ENCODE measurements at places on chromosomes 3 and 15. TPM values are rescaled to one million over a fixed set of nuclear protein-coding genes. Genes with fewer than 3 reads are reported as not detected.

NRG4 gene
- total RNA-seq = not detected

- no peak for DNase-seq
Measured at GRCh38 chr3:42936157-42936981, 30.4 kb downstream of the ZNF662 start.

- no peak for DNase-seq
Measured at GRCh38 chr3:156358232-156358631, 196.7 kb downstream of the SSR3 start.

DNA sequence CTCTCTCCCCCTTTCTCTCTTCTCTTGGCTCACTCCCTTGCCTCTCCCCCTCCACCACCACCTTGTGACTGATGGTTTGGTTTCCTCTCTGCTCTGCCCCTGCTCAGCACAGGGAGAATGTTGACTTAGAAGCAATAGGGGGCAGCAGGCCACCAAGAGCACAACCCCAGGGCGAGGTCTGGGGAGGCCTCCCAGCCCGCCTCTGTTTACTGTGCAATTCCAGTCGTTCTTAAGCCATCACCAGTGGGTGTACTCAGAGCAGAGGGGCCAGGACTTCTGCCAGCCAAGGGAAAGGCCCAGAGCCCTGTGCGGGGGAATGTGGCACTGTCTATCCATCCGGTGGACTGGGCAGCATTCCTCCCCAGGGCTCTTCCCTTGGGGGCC, 5.7 kb upstream of the APEH start:
- no peak for DNase-seq

DNA sequence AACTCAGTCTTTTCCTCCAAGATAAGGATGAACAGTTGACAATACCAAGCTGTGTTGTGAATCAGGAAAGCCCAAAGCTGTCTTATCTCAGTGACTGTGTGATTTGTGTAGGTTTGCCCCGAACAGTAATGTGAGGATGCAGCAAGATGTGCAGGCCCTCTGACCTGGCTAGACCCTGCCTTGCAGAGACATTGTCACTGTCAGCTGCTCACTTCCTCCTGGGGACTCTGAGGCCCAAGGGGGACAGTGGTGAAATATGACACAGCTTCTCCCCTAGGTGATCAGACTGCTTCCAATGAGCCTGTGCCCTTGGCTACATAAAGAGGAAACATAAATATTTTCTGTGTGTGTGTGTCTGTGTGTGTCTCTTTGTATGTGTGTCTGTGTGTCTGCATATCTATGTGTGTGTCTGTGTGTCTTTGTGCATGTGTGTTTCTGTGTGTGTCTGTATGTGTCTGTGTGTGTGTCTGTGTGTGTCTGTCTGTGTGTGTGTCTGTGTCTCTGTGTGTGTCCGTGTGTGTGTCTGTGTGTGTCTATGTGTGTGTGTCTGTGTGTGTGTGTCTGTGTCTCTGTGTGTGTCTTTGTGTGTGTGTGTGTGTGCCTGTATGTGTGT, 21.7 kb downstream of the LRRK1 start:
- no peak for DNase-seq

DNA sequence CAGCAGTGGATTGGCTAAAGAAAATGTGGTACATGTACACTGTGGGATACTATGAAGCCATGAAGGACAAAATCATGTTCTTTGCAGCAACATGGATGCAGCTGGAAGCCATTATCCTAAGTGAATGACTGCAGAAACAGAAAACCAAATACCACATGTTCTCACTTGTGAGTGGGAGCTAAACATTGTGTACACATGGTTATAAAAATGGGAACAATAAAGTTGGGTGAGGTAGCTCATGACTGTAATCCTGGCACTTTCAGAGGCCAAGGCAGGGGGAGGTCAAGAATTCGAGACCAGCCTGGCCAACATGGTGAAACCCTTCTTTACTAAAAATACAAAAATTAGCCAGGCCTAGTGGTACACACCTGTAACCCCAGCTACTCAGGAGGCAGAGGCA, 3.6 kb upstream of the OR4F6 start:
- no peak for DNase-seq

LAMB2 gene
- total RNA-seq = 310 TPM

IGF1R gene
- 29.2 TPM for total RNA-seq

DNA sequence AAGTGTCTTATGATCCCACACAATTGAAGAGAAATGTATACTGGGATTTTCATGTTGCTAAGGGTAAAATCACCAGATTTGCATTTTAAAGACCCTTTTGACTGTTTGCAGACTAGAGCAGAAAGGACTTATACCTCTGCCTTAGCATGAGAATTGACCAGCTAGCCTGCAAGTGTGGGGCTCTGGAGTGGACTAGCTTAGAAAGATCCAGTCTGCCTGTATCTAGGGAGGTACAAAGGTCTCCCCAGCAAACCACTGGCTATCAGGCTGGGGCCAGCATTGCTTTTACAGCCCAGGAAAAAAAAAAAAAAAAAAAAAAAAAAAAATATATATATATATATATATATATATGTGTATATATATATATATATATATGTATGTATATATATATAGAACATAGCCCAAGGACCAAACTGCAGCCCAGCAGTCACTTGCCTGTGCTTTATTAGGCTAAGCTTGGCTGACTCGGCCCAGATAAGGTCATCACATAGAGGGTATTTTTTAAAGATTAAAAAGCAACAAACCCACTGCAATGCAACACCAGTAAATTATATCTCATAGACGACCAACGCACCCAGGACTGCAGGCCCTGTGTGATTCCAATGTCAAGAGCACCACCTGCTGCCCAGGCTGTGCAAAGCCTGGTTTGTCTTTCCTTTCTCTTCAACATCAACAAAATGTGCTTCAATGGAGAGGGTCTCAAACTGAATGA, 63.7 kb downstream of the DCLK3 start:
- DNase-seq = no peak

GRCh38 chr15:85788771-85789495, 5.8 kb downstream of the KLHL25 start:
- no peak for DNase-seq

DNA sequence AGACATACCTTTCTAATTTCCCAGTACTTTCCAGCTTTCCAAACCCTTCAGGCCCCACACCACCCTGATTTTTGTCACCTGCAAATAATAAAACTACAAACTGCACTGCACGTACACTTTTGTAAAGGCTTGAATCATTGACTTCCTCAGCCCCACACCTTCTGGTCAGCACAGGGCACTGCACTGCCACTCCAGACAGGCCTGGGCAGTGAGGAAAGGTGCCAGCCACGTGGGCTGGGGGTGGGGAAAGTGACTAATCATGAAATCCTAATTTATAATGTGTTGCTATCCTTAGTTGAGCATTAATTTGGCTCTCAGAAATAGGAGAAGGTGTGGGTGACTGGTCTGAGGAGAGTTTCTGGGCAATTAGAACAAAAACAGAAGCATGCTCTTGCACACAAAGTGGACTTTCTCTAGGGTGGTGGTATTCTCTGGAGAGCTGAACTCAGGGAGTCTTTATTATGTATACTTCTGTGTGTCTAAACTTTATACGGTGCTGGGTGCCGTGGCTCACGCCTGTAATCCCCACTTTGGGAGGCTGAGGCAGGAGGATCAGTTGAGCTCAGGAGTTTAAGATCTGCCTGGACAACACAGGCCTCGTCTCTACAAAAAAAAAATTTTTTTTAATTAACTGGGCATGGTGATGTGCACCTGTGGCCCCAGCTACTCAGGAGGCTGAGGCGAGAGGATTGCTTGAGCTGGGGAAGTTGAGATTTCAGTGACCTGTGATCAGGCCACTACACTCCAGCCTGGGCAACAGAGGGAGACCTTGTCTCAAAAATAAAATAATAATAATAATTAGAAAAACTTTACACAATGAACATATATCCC, 58.2 kb upstream of the FLNB start:
- peak; percentile 75 for DNase-seq

COL8A1 gene
- 18.5 TPM for total RNA-seq

DNA sequence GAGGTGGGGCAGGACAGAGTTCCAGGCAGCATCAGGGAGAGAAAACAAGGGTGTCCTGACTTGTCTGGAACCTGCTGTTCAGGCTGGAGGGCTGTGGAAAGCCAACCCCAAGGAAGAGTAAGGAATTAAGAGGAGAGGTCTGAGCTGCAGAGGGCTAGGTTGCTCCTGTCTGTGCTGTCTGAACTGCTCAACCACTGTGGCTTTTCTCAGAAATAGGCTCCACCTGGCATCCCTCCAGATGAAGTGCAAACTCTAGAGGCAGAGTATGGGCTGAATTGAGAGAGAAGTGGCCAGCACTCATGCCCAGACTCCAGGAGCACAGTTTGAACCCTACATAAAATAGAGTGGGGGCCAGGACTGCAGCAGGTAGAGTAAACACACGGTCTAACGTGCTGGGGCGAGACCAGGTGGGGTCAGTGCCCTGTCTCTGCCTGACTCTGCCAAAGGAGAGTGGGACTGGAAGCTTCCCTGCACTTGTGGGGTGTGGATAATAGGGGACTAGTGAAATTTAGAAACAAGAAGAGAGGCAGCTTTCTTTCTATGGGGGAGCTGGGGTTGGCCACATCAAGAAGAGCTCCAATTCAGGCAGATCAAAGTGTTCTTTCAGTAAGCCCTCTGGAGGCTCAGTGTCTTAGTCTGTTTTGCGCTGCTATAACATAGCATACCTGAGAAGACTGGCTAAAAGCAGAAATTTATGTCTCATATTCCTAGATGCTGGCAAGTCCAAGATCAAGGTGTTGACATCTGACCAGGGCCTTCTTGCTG, 28.0 kb upstream of the MNS1 start:
- no peak for DNase-seq

DNA sequence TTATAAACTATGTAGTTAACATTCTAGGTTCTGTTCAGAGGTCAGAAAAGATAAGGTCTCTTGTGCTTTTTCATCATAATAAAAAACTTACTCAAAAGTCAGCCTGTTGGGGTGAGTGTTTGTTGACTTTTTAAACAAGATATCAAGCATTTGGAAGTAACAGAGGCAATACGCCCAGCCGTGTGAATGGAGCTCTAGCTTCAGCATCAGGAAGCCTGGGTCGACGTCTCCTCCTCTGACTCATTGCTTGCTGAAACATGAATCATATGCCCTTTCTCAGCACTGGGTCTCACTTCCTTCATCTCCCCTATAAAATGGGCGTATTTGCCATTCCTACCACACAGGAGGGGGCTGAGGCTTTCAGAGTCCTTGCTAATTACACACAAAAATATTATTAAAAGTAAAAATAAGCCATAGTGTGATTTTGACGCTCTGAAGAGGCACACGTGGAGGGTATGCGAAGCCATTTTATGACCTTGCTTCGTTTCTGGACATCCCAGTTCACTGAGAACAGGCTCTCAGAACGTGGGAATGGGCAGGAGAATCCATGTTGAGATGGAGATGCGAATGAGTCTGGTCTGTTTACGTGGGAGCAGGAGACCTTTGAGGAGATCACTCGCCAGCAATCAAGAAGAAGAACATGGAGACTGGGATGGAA, 220.8 kb upstream of the TPRG1 start:
- DNase-seq = no peak

GRCh38 chr3:14344351-14344750, 58.1 kb upstream of the SLC6A6 start:
- no peak for DNase-seq

- no peak for DNase-seq
Measured at GRCh38 chr3:165549665-165550064, 287.6 kb downstream of the BCHE start.

GRCh38 chr15:65300924-65301441, 3.5 kb upstream of the RNU5B-1 start:
- DNase-seq = no peak

GRCh38 chr15:40330368-40330836, 6.9 kb downstream of the INAFM2 start:
- no peak for DNase-seq

DNA sequence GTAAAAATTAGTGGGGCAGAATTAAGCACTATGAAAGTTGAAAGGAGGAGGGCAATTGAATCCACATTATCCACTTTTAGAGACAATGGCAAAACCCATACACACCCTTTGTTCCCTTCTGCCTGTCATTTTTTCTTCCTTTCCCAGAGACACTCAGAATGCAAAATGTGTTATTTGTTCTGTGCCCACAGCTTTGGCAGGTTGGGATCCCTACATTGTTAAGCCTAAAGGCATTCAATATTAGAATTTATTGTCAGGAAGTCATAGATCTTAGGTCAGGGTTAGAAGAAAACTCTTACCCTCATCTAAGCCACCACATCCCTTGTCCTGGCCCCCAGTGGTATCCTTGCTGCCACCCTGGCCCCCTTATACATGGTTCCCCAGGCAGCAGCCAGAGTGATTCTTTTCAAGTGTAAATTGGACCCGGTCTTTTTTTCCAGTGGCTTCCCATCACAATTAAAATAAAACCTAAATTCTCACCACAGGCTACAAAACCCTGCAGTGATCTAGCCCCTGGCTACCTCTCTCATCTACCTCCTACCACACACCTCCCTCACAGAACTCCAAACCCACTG, 470.1 kb upstream of the ATP11B start:
- DNase-seq = no peak

LRRIQ4 gene
- not detected for total RNA-seq

DNA sequence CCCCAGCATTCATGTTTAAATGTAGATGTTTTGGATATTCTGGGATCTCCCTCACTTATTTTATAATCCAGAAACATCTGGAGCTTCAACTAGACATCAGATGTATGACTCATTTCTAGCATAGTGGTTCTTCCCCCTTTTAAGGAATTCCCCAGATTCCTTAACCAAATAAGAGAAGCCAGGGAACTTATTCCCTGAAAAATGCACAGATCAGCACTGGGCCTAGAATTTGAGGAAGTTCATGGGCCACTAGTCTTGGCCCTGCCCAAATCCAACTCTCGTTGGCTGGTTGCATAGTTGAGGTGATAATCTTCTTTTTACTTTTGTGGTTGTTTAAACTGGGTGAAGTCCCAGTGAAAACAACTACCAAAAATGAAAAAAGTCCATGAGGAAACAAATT, 20.4 kb downstream of the RARRES1 start:
- no peak for DNase-seq

- no peak for DNase-seq
Measured at GRCh38 chr15:50764461-50765194, 878 bp downstream of the SPPL2A start.

GRCh38 chr15:96344706-96345559, 14.4 kb downstream of the NR2F2 start:
- no peak for DNase-seq

DNA sequence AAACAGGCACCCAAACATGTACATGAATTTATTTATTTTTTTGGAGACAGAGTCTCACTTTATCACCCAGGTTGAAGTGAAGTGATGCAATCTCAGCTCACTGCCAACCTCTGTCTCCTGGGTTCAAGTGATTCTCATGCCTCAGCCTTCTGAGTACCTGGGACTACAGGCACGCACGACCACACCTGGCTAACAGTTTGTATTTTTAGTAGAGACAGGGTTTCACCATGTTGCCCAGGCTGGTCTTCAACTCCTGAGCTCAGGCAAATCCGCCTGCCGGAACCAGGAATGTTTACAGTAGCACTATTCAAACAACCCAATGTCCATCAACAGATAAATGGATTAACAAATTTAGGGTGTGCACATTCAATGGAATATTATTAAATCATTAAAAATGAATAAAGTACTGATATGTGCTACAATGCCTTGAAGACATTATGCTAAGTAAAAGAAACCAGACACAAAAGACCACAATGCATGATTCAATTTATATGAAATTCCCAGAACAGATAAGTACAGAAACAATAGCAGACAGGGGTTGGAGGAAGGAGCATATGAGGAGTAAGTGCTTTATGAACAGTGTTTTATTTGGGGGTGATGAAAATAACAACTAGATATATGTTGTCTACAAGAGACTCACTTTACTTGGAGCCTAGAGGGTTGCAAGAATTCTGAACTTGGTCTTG, 1.3 kb downstream of the LEO1 start:
- no peak for DNase-seq

MAGI1 gene
- total RNA-seq = 74.8 TPM

ADPRH gene
- 16.1 TPM for total RNA-seq
